Stimulated activated CD4-positive, alpha-beta T cell treated with anti-CD3 and anti-CD28 coated beads, Interleukin-4, amount 100 ng/mL, for 48 hours (primary cell): ENCODE measurements at places on chromosomes 2 and 18.

GRCh38 chr18:76260941-76261472 is 234.0 kb downstream of the ZNF516 start:
- no peak for DNase-seq

GRCh38 chr2:10817413-10817812 is 4.8 kb upstream of the PDIA6 start:
- no peak for DNase-seq

DNA sequence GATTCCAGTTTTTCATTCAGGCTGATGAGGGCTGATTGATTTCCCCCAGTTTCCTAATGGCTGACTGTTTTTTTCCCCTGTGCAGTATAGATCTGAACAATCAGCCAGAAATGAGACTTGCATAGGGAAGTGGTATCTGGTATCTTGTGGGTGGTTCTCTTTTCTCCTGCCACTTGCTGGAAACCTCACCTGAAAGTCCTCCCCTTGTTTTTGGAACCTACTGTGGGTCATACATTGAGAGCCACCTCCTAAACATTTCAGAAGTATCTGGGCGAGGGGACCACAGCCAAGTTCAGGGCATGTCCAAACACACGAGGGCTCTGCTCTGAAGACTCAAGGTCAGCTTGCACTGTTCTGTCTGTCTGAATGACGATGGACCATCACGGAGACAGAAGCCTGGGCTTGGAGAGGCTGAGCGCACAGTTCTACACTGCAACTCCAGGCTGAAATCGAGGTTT is 19.3 kb downstream of the ALPK2 start:
- DNase-seq: no peak

DNA sequence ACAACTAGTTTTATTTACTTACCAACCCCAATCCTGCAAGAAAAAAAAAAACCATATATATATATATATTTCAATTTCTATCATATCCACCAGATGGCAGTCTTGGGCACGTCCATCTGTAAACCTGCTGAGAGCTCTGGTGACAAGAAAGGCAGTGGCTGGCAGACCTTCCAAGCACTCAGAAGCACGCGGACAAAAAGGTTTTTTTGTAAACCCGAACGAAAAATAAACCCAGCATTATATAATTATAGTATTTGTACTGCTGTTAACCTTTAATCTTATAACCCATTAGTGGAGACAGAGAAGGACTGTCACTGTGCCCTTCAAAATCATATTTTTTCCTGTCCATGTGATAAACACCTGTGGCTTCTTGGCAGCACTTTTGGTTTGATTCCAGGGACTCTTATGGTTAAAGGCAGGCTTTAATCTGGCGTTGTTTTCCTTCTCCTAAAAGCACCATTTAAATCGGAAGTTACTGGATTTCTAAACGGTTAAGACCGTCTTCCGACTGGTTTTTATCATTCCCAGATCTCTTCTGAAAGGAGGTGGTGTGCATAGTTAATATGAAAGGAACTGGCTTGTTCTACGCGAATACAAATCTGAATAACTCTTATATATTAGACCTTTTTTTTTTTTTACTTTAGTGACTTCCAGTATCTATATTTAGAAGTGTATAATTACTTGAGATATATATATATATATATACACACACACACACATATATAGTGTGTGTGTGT is 31.0 kb upstream of the SLC3A1 start:
- peak; percentile 26 for DNase-seq
